ENCODE measurements at places on chromosomes 13 and 19.
A peak's percentile ranks its signal among the peaks of the same experiment; 100 is the strongest.

DNA sequence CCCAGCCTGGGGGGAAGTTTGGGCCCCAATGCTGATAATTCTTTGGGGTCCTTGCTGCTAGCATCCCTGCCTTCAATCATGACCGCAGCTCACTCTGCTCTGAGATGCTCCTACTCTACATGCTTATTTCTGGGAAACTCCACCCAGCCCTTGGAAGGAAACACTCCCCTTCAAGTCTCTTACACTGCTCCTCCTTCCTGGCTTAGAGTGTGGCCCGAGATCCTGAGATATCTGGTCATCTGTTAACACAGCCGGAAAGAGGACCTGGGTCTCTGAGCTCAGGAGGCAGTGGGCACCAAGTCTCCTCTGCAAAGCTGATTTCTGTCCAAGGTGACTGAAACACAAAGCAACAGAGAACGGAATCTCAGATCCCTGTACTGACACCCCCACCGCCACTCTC, 33.0 kb downstream of the CYP4F2 start:
- DNase-seq = no peak

- DNase-seq = no peak
Observed at GRCh38 chr19:30091456-30091855, 149.4 kb downstream of the URI1 start.

DNA sequence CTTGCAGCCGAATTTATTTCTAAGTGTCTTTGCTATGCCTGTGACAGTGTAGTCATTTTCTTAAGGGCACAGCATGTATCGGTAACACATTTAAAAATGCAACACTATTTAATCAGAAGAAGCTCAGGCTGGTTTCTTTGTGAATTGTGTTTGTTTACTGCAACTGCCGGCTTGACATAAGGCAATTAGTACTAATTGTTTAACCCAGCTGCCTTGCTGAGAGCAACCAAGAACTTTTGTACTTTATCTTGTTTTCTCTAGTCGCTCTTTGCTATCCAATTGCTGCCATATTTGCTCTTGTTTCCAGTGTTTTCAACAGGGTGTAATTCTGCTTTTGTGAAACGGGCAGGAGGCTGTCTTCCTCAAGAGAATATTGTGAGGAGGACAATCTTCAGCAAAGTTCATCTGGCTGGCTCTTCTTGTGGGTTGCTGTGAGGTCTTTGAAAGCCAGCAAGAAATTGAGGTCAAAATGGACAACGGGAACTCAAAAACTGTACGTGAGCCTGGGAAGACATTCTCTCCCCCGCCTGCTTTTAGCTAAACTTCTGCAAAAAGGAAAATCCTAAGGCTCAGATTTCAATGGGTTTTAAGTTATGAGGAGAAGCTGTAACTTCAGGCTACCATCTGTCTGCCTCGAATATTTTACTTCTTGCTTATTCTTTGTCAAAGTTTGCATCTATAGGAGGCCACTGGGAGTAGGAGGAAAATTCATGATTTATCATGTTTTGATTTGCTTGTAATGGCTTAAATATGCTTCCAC, 75.8 kb upstream of the TSHZ3 start:
- DNase-seq = no peak

GRCh38 chr13:110138700-110139036, 168.3 kb downstream of the COL4A1 start:
- no peak for DNase-seq

DNA sequence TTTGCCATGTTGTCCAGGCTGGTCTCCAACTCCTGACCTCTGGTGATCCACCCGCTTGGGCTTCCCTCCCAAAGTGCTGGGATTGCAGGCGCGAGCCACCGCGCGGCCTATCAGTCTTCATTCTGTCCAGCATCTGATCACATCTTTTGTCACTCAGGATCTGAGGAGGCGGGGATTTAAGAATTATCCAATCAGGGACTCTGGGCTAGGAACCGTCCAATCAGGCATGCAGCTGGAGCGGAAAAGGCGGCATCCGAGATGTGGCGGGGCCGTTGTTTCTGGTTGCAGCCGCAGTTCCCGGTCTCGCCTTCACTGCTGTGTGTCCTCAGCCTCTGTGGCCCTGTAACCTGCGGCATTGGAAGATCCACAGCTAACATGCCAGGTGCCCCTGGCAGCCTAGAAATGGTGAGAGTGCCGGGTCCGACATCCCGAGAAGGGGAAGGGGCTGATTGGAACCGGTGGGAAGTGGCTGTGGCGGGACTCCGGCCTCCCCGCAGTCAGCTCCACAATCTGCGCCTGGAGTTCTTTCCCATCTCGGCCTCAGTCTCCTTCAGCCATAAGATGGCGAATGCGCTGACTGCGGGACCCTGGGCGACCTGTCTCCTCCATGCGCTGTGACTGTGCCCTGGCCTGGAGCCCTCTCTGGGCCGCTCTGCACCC, at the start of gene ZNF729:
Gene ZNF729, plus strand, starts transcription at position 291 of the 660 bp plus-strand sequence. Its CDS starts 85 bp downstream, at position 376.
- no peak for DNase-seq

- no peak for DNase-seq
Observed at GRCh38 chr13:57698851-57699250, 67.3 kb downstream of the PCDH17 start.

DNA sequence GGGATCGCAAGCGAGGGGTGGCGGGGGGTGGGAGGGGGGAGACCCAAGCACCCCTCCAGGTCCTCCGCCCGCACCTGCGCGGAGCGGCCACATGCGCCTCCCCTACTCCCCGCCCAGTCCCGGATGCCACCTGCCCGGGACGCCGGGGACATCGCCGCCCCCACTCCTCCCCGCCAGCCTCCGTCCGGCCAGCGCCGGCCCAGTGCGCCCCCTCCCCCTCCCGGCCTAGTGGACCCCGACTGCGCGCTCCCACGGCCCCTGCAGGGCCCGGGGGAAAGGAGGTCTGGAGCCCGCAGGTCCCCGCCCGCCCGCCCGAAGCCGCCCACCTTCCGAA, 263 bp downstream of the RHPN2 start:
- no peak for DNase-seq

- DNase-seq = no peak
Observed at GRCh38 chr19:7819337-7819736, 10.7 kb upstream of the EVI5L start.

- no peak for DNase-seq
Observed at GRCh38 chr19:19563348-19563848, 25.3 kb downstream of the CILP2 start.

GRCh38 chr13:76846363-76846762, 39.8 kb downstream of the KCTD12 start:
- no peak for DNase-seq

GRCh38 chr13:75913925-75914324, 277.8 kb downstream of the LMO7 start:
- DNase-seq = no peak

- DNase-seq = no peak
Observed at GRCh38 chr13:26867451-26868091, 107.0 kb upstream of the GPR12 start.

DNA sequence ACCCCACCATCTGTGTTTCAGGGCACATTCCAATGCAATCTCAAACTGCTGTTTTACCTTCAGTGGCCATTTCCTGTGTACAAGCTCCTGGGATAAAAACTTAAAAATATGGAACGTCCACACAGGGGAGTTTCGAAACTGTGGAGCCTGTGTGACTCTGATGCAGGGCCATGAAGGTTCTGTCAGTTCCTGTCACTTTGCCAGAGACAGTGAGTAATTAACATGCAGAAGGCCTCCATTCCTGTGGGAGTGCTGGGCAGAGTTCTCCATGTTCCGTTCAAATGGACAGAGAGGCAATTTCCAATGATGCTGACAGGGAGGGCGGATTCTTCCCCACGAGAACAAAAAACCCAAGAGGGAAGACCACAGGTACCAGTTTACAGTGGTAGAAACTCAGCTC, 24.4 kb downstream of the WDR88 start:
- DNase-seq = no peak

GRCh38 chr19:55540619-55541018, 3.7 kb upstream of the SBK2 start:
- DNase-seq = no peak

DNA sequence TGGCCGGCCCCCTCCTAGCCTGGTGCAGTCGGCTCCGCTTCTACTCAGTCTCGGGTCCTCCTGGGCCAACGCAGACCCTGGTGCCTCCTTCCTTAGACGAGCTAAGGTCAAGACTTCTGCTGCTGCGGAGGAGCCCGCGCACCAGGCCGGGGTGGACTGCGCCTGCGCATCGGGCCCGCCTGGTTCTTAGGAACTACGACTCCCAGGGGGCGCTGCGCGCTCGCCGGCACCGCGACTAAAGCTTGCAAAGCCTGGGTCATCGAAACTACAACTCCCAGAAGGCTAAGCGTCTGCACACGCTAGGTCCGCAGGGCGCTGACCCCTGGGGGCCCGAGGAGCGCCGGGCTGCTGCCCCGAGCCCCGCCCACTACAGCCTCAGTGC, at the start of gene ZNF835:
Gene ZNF835, minus strand, starts transcription at position 145 of the 382 bp plus-strand sequence. CDS start 6,559 bp downstream, outside the sequence.
- DNase-seq = peak; percentile 38

DNA sequence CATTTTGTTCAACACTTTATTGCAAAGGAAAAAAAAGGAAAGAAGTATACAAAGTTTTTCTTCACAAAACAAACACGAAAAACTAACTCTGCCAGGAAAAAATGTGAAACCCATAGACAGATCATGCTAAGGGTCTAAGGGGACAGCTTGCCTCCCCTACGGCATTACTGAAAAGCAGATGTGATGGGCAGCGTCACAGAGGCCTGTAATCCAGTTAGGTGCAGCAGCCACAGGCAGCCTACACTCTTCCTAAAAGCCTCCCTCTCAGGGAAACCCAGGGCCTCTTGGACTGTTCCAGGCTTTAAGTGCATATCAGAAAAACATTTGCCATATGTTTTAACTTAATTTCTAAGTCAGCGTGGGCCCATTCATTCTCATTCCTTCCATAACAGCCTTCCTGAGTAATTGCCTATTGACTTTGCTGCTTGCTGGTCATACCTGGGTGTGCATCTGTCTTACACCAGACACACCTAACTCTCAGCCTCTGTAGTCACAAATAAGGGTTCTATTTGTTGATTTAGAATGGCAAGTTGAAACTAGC, 135.7 kb upstream of the SERP2 start:
- DNase-seq = no peak

DNA sequence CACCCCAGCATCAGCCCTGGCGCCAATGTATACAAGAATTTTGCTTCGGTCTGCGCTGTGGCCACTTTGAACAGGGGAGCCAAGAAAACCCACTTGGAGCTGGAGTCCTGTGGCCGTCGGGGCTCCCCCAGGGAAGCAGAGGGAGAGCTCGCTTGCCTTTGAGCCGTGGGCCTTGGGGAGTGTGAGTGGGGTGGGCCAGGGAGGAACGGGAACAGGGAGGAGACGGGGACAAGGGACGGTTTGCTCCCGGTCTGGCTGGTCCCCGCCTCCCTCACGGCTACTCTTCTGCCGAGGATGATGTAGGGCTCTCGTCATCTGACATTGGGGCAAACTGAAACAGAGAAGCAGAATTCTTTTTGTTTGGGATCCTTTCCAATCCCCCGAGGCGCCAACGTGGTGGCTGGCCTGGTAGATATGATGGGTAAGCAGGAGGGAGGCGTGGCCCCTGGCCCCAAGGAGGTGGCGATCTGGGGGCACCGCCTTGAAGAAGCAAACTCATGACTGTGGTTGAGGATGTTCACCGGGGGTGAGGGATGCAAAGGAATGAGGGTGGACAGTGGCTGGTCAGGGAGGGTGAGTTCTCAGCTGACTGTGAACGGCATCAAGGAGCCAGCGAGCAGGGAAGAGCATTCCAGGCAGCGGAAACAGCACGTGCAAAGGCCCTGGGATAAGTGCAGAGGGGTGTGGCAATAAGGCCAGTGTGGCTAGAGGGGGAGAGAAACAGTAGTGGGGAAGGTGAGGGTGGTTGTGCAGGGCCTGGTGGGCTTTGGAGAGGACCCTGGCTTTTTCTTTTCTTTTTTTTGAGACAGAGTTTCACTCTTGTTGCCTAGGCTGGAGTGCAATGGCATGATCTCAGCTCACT, 10.9 kb upstream of the SPC24 start:
- DNase-seq = no peak

GRCh38 chr13:105272660-105273631, 1262.5 kb downstream of the EFNB2 start:
- no peak for DNase-seq

GRCh38 chr19:1249990-1250436, 1.6 kb downstream of the MIDN start:
- no peak for DNase-seq

- DNase-seq = peak; percentile 28
Observed at GRCh38 chr13:48156466-48156865, 61.6 kb upstream of the MED4 start.

- no peak for DNase-seq
Observed at GRCh38 chr19:47434088-47434487, 14.8 kb upstream of the MEIS3 start.

DNA sequence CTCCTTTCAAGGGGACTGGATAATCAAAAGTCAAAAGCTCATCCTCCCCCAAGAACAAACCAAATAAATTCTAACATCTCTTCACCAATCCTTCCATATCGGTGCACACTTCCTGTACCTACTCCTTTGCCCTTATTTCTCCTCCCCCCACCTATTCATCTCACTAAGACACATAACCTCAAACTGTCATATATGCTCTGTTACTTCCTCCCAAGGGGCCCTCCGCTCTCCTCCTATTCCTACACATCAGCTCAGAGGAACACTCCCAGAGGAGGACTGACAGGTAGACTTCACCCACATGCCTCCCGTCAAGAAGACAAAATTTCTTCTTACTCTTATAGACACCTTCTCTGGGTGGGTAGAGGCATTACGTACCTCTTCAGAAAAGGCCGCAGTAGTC, 48.1 kb downstream of the ZNF93 start:
- DNase-seq = no peak

DNA sequence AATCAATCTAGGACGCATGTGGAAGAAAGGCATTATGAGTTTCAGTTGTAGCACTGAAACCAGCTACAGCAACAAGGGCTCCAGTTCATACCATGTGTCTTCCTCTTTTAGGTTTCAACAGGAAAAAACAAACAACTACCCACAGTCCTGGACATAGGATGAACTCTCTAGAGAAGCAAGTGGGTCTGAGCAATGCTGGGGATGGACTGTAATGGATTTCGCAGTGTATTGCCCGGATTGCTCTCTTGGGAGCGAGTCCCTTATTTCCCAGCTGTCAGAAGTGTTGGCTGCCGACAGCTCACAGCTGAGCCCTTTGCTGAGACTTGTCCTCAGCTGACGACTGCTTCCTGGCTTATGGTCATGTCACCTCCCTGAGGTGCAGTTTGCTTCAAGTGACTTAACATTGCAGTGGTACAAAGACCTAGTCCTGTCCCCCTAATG, 12.1 kb upstream of the MYCBP2 start:
- no peak for DNase-seq

DNA sequence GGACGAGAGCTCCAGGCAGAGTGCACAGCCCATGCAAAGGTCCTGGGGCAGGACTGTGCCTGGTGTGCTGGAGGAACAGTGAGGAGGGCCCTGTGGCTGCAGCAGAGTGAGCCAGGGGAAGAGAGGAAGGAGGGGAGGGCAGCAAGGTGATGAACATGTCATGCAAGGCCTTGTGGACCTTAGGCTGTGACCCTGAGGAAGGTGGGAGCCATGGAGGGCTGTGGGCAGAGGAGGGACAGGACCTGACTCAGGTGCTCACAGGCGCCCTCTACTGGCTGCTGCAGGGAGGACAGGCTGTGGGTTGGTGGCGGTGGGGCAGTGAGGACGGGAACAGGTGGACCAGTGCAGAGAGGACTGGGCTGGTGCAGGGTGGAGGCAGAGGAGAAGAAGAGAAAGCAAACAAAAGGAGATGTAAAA, 170.3 kb downstream of the PTPRS start:
- DNase-seq = peak; percentile 13

GRCh38 chr19:18119717-18120105, 22.1 kb downstream of the MAST3 start:
- no peak for DNase-seq

GRCh38 chr13:50921706-50922105, 12.1 kb downstream of the RNASEH2B start:
- DNase-seq = no peak

GRCh38 chr13:44230071-44230470, 143.6 kb upstream of the SERP2 start:
- DNase-seq = no peak

- DNase-seq = no peak
Observed at GRCh38 chr13:113182046-113182445, 23.6 kb downstream of the PROZ start.
